Activated T-cell treated with anti-CD3 and anti-CD28 coated beads, Interleukin-2, amount 50 U/mL, for 1 hour (primary cell): ENCODE measurements at places on chromosomes 5 and 9.

GRCh38 chr5:148585988-148586387 lies 68.3 kb downstream of the HTR4 start:
- no peak for DNase-seq

GRCh38 chr9:8366161-8366926 lies 566.8 kb upstream of the DMAC1 start:
- no peak for DNase-seq

DNA sequence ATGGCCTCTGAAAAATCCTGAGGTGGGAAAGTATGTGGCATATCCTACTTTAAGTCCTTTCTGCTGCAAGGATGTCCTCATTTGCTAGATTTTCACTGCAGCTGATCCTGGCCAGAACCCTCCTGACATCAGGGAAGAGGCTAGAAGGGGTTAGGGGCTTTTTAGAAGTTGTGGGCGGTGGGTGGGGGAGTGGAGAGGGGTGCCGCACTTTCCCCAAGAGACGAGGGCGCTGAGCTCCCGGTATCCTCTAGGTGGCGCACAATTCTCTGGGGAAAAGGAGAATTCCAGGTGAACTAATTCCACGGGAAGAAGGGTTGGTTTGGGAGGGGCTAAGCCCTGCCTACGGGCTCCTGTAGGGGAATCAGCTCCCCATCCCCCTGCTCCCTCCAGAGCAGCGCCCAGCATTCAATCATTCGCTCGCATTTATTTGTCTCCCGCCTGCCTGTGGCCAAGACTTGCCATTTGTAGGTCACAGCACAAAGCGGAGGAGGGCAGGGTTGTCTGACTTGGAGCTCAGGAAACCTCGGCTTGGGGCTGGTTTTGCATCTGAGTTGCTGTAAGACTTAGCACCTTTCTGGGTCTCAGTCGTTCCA lies 42.9 kb upstream of the HAND1 start:
- no peak for DNase-seq

GRCh38 chr9:91896513-91897121 lies 53.4 kb downstream of the ROR2 start:
- DNase-seq: no peak

DNA sequence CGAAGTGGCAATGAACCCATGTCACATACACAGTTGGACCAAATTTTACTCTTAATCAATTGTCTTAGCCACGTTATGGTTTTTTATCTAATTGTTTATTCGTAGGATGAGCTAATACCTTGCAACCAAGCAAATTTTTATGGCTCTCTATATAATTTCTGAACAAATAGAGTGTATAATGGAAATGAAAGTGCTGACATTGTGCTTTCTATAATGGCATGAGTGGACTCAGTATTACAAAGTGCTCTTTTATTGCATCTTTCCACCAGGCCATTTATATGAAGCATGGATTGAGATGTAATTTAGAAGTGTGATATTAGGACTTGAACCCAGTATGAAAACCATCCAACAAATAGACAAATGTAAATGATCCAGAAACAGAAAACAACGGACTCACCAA lies 1096.0 kb downstream of the DTWD2 start:
- DNase-seq: no peak

DNA sequence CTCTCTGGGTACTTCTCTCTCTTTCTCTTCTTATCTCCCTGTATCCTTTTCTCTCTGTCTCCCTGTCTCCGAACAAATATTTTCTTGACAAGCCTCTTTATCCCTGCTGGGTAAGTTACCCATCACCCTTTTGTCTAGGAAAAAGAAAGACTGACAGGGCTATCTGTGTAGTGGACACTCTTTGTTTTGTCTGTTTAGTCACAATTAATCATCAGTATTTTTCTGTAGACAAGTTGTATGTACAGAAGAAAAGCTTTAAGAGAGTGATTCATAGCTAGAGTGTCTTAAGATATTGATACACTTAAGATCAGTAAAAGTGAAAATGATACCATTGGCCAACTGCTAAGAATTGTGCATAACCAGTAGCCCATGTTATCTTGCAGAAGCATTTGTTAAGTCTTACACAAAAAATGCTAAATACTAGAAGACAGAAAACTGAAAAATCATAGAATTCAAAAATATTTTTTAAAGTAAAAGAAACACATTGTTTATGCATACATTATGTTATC lies 1043.8 kb upstream of the EDIL3 start:
- no peak for DNase-seq

DNA sequence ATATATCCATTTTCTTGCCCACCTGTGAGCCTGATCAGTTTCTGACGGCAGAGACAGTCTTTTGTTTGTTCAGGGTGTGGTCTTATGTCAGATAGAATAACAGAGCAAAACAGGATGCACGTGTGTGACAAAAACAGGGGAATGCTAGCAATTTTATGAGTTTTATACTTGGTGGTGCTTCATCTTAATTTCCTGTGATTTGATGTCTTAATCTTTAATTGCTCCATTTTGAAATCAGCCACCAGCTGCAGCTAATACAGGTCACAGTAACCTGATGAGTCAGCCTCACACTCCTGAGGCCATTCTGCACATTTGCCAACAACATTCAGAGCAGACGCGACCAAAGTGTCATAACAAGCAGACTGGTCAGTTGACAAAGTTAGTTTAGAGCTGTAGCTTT lies 42.3 kb upstream of the JMY start:
- DNase-seq: no peak

GRCh38 chr5:165502893-165503691 lies 1997.7 kb downstream of the MAT2B start:
- no peak for DNase-seq

DNA sequence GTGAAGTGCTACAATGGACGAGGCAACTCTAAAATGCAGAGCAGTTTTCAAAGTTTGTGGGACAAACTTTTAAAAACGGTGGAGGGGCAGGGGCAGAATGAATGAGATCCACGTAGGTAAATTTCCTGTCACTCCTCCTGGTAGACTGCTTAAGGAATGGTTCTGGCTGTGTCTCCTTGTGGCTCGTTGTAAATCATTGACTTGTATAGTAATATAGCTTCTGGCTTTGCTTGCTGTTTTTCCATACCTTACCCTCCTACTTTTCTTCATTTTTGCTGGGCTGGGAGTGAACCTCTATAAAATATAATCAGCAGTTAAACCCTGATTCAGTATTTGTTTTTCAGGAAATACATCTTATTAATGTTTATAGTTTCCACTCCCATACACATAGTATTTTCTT lies 235.7 kb downstream of the TUSC1 start:
- no peak for DNase-seq

DNA sequence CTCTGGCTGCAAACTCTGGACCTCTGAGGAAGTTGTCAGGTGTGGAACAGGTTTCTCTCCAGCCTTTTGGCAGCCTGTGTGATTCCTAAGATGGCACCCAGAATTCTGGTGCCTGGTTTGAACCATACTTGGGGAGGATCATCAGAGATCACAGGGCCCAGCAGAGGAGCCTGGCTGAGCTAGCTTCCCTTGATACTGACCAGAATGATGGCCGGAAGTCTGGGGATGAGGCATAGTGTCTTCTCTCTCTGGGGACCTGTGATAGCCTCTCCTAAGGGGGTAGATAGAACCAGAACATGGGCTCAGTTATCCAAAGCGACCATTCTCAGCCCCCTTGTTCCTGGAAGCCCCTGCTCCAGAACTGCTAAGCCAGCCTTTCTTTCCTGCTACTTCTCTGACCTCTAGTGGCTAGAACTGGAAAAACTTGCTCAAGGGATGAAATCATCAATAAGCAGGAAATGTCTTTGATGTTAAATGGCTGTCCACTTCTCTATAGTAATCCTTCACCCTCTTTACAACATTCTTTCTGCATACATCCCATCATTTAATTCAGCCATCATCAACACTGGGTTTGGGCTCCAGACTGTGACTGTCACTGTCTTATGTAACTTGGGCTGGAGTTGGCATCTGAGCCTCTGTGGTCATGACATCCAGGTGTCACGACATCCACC lies 55.1 kb downstream of the C9orf152 start:
- DNase-seq: no peak

DNA sequence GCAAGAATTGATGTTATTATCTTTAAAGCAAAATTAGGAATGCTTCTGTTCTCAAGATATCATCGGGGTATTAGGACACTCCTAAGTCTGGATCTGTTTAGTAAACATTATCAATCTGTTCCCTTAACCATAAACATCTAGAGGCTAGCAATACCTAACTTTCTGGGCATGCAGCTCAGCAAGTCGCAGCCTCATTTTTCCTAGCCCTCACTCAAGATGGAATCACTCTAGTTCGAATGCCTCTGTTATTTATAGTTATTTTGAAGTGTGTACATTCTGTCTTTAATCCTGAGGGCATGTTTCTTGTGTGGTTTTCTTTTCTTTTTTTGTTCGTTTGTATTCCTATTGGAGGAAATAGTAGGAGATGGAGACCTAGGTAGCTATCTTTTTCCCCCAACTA lies 66.9 kb downstream of the FER start:
- DNase-seq: no peak

GRCh38 chr5:145673786-145674185 lies 161.4 kb downstream of the PRELID2 start:
- no peak for DNase-seq

DNA sequence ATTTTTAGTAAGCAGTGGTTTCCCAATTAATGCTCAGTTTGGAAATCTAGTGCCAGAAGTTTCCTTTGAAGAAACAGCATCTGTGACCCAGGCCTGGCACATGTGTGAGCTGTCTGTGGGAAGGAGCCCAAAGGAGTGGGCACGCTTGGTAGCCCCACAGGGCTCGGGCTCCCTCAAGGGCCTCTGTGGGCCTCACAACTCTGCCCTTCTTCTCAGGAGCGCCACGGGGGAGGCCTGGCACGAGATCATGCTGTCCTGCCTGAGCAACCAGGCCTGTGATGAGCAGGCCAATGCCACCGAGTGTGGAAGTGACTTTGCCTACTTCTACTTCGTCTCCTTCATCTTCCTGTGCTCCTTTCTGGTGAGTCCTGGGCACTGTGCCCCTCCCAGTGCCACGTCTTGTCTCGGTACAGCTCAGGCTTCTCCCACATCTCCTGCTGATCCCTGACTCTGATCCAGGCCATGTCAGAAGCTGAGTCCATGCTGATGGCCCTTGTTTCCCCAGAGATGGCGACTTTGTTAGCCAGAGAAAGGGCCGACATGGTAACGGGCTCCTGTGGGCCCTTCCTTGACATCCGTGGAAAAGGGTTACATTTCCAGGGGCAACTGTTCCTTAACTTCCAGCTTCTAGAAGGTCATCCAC lies 200.4 kb downstream of the CACNA1B start:
- DNase-seq: no peak
